Cortex of kidney (tissue), 1 donor: ENCODE measurements at places on chromosomes 13 and 19.

- DNase-seq = no peak
Observed at GRCh38 chr13:106063591-106064313, 471.7 kb downstream of the EFNB2 start.

- no peak for DNase-seq
Observed at GRCh38 chr19:12555456-12555930, 4.2 kb upstream of the ZNF564 start.

GRCh38 chr13:84649853-84650252 lies 767.6 kb upstream of the SLITRK1 start:
- DNase-seq = no peak

DNA sequence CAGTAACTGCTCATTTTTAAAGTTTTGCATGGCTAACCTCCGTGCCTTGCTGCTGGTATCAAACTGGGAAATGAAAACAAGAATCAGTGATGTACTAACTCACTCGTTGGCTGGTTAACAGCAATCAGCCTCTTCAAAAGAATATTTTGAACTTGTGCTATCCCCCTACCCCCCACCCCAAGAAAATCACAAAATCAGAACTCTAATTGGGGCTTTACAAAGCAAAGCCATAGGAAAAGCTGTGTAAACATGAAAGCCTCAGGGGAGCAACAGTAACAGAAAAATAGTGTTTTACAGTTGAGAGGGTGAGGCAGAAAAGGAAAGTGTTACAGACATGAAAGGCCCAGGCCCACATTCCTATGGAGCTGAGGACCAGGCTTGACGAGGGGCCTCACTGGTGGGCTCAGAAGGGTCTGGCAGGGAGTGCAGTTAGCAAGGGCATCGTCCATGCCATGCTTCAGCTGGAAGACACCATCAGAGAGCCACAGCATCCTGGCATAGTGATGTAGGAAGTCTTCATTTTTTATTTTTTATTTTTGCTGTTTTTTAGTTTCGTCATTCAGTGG lies 217.6 kb downstream of the PCCA start:
- DNase-seq = no peak

- no peak for DNase-seq
Observed at GRCh38 chr13:110125613-110126272, 181.2 kb downstream of the COL4A1 start.
